ENCODE measurements at places on chromosomes 13 and 19.

DNA sequence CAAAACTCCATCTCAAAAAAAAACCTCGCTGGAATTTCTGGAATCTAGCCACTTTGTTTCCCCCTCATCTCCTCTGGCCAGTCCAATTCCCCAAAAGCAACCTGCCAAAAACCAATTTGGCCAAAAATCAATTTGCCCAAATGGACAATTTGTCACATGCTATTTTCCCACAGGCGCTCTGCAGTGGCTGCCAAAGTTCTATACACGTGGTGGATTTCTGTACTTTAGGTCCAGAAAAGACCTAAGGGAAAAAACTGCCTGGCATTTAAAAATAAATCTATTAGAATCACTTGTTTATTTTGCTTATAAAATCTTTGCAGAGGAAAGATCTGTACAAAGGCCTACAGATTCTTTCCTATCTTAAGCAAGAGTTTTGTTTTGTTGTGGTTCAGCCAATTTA, 79.4 kb downstream of the MAP4K1 start:
- DNase-seq, result no peak

- no peak for DNase-seq
These were observed 121.0 kb upstream of the MAB21L1 start for GRCh38 chr13:35597451-35597850.

- DNase-seq, result no peak
These were observed 3.9 kb downstream of the TTYH1 start for GRCh38 chr19:54418930-54419800.

DNA sequence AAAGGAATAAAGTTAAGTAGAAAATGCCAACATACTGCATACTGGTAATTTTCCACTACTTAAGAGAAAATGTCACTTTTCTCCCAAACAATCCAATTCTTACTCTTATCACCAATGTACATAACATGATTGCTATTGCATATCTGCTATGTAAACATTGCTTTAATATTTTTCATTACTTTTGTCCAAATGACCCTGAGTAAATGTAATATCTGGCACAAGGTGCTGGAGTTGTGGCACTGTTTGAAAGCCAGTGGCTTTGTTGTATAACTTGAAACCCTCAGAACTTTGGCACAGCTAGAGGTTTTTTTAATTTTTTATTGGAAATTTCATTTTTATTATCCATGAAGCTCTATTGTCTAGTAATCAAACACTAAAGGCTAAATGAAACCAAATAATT, 45.7 kb upstream of the SPRY2 start:
- no peak for DNase-seq

DNA sequence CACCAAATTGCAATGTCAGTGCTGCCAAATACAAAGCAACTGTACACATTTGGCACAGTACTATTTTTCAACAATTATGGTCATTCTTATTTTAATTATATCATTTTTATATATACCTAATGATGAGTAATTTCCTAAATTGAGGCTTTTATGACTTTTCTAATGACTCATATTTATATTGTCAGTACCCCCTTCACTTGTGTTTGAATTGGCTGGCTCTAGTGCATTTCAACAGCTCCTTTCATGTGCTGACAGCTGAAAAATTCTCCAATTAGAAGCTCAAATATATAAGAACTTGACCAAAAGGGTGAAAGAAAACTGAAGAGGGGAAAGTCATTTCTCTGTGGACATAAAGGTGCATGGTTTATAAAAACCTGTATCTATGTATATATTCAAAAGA, 263.3 kb downstream of the SLITRK1 start:
- DNase-seq, result no peak

DNA sequence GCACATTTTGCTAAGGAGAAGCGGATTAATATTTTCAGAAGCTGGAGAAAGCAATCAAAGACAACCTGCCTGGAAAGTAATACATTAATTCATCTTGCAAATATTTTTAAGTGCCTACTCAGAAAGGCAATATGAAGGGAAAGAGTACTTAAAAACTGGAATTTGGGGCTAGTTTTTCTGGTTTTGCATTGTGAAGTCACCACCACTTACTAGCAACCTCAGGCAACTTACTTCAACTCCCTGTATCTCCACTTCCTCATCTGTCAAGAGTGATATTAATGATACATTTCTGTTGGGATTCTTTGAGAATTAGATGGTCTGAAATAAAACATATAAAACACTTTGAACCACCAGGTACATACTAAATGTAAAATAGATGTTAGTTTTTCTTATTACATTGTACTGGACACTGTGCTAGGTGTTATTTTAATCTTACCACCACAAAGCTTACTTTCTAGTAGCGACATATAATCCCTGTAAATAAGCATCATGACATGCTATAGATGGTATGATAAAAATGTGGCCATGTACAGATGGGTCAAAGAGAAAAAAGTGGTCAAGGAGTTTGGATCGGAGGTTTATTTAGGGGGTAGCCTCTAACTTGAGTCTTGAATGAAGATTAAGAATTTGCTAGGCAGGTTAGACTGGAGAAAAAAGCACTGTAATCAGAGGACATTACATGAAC, 101.2 kb downstream of the SPRY2 start:
- no peak for DNase-seq

DNA sequence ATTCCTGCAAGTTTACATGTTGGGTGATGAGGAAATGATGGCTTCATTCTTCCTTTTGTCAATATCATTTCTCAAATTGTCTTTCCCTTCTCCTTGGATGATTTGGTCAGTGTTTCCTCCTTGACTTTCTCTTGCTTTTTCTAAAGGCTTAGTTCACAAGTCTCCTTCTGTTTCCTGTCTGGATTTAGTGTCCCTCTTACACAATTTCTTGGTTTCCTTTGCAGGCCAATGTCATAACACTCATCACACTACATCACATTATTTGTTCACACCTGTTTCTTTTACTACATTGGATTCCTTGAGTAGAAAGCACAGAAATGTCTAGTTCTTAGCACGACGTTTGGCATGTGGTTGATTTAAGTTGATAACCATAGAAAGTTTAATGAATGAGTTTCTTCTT, 490.7 kb downstream of the TDRD3 start:
- no peak for DNase-seq

DNA sequence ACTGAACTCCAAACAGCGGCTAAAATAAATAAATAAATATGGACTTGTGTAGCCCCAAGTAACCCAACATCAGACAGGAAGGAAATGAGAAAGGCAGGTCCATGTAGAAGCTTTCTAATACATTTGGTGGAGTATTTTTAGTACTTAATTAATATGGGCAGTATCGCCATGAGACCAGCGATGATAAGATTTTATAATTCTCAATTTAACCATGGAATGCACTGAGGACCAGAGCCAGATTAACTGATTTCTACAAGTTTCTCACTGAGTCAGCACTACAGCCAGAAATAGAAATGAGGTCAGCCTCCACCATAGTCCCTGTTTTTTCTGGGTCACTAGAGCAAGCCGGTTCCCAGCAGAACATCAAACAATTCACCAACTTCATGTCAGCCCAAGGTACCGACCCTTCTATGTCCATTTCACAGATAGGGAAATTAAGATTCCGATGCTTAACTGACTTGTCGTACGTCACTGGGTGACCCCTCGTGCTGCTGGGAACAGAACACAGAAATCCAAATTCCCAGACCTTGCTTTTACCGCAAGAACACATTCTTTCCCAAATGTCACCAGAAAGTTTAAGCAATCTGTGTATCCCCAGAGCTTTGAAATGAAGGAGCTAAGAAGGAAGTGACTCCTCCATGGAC, 90.4 kb downstream of the COL4A1 start:
- DNase-seq, result no peak

GRCh38 chr13:27450921-27451471, 632 bp upstream of the MTIF3 start:
- peak; percentile 20 for DNase-seq

DNA sequence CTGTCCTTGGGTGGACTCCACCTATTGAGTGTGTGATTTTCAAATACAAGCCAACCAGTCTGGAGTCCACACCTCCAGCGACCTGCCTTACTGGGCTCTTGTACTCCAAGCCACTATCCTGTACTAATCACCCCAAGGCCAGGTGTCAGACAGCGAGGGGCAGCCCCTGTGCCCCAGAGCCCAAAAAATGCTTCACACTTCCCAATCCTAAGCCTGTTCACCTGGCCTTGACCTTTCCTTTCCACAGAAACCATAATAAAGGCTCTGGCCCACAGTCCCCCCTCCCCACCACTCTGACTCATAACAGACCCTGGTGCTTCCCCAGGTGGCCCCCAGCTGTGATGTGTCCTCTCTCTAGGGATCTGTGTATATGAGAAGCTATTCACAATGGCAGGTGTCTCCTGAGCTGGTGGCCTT, 3.9 kb downstream of the CD209 start:
- DNase-seq, result no peak

GRCh38 chr13:58804832-58805231, 1173.3 kb downstream of the PCDH17 start:
- DNase-seq, result no peak

DNA sequence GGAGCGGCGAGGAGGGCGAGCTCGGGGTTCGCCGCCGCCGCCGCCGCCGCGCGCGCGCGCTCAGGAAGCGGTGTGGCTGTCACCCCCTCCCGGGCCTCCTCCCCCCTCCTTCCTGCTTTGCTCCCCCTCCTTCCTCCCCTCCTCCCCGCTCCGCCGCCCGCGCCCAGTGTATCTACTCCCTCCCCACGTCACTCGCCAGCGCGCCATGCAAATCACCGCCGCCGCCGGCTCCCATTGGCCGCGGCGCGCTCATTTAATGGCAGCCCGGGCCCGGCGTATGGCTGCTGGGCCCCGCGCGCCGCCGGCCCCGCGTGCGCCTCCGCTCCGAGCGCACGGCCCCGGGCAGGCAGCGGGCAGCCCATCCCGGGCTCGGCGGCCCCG, 335 bp upstream of the SOX1 start:
- peak; percentile 10 for DNase-seq

DNA sequence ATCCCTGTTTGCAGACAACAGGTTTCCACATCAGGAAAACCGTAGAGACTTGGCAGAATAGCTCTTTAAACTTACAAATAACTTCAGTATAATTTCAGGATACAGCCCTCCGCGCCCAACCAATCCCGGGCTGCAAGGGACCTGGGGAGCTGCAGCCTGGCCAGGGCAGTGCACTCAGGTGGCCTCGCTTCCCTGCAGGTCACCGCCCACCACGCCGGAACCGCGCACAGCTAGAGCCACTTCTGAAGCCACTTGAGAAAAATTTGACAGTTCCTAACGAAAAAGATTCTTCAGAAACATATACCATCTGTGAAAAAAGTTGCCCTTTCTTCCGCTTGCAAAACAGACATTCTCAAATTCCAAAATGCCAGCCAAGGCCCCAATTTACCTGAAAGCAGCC, 11.1 kb downstream of the ZNF91 start:
- no peak for DNase-seq

DNA sequence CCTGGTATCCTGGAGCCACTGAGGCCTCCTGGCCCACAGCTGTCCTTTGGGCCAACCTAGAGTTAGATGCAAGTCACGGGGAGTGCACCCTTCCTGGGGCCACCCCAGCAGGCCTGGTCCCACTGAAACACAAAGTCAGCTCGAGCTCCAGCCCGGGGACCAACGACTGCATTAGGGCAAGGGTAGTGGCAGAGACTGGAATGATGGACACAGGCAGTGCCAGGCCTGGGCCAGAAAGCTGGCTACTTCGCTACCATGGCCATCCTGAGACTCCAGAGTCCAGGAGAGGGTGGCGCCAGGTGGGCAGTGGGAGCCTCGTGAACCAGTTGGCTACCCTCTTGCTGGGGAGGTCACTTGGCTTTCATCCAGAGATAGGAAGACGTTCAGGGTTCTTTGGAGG, 22.2 kb upstream of the RNF17 start:
- no peak for DNase-seq

GRCh38 chr13:113166681-113167080, 8.2 kb downstream of the PROZ start:
- DNase-seq, result no peak

DNA sequence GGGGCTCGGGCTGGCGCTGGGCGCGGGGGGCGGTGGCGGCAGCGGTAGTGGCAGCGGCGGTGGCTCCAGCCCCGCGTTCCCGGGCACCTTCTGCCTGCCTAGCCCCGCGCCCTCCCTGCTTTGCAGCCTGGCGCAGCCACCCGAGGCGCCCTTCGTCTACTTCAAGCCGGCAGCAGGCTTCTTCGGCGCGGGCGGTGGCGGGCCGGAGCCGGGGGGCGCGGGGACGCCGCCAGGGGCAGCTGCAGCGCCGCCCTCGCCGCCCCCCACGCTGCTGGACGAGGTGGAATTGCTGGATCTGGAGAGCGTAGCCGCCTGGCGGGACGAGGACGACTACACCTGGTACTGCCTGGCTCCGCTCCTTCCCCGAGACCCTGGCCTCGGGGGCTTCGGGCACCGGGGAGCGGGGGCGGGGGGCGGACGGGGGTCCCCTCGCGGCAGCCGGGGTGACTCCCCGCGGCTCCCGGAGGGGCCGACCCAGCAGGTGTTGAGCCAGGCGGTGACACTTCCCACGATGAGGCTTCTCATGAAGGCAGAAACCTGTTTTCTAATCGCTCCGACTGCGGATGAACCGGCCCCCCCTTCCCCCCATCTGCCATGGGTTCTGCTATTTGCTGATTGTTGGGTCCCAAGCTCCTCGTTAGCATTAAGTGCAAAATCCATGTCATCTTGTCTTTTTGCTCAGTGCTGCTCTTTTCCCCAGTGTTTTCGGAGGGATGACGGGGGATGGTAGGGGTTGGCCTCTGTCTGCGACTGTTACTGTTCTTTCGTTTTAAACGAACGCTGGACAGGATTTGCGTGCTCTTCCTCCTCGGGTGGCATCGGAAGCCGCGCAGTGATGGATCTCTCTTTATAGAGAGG, 943 bp downstream of the SLAIN1 start:
- DNase-seq, result peak; percentile 53

- peak; percentile 12 for DNase-seq
These were observed at the start of gene EHD2 for GRCh38 chr19:47713046-47714021. TSS of gene EHD2 (plus strand) at chr19:47713422. CDS start at chr19:47716613, 3,191 bp downstream.

DNA sequence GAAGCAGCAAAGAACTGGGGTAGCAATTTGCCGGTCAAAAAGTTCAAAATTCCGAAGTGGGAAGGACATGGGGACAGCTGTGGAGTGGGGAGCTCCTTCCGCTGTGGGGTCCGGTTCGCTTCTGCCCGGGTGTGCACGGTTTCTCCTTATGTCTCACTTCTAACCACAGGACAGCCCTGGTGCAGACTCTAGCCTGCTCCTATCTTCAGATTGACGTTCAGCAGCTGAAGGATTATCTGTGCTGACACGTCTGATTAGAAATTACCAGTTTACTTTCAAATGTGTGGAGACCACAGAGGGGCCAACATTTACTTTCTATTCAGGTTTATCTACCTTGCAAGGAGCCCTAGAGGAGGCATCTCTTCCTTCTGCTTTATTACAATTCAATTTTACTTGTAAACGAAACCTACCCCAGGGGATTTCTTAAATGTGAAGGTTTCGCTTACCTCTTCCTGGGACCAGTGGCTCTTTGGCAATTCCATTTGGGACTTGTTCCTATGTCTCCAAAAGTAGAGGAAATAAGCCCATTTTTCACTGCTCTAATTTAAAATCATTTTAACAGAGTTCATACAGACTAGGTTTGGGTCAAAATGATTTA, 27.3 kb downstream of the LHFPL6 start:
- DNase-seq, result no peak

DNA sequence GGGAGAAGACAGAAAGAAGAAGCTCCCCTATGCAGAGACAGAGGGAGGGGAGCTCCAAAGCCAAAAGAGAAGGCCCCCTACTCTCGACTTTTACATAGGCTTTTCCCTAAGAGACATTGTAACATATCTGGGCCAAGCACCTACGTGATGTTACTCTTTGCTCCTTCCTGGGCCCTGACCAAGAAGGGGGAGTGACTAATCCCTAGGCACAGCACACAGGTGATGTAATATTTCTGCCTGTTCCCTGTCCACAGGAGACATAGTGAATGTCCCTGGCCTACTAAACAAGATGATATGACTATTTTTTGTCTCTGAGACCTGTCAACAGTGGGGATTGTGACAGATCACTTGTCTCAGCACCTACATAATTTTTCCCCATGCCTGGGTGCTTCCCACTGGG, 15.9 kb upstream of the ZNF254 start:
- no peak for DNase-seq

- no peak for DNase-seq
These were observed 24.5 kb upstream of the CYSLTR2 start for GRCh38 chr13:48629277-48629676.

Data from CD4-positive, alpha-beta T cell treated with Interleukin-2 at 100 ng/mL for 4 hours (primary cell).